Stimulated activated CD4-positive, alpha-beta T cell treated with anti-CD3 and anti-CD28 coated beads, TNF-alpha, amount 100 ng/mL, for 4 hours (primary cell): ENCODE measurements at places on chromosomes 2 and 18.

- no peak for DNase-seq
Observed at GRCh38 chr2:121998751-121999150, 243.3 kb downstream of the TSN start.

DNA sequence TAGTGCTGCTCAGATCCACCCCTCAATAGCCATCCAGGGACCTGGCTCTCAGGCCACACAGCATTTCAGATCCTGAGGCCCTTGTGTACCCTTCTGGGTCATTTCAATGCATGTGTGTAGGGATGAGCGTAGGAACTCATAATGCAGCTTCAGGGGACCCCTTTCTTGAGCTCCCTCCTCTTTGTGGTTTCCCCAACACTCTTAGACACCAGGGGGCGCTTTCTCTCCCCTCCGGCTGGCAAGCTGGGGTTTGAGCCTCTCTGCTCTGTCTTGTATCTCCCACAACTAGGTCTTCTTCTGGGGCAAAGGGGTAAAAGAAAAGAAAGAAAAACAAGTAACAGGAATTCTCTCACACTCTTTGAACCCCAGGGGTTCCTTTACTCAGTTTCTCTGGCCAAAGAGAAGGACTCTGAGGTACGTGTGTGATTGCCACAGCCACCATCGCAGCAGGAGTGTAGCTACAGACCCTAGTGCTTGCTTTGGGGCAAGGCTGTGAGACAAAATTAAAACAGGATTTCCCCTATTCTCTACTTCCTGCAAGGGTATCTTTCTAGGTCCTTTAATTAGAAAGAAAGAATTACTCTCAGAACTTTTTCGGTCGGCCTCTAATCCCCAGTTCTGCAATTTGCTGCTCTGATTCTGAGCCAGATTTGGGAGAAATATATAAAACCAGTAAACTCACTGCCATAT is 38.0 kb downstream of the CABYR start:
- DNase-seq, result peak; percentile 3

DNA sequence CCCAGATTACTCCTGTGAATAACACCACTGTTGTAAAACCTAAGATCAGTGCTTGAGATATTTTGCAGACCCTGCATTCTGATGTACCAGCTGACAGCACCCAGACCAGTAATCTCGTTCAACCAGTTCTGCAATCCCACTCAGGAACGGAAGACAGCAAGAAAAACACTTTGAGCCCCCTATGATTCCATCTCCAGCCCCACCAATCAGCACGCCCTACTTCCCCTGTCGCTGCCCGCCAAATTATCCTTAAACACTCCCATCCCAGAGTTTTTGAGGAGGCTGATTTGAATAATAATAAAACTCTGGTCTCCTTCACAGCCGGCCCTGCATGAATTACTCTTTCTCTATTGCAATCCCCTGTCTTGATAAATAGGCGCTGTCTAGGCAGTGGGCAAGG is 173.9 kb upstream of the CDH2 start:
- DNase-seq, result no peak

DNA sequence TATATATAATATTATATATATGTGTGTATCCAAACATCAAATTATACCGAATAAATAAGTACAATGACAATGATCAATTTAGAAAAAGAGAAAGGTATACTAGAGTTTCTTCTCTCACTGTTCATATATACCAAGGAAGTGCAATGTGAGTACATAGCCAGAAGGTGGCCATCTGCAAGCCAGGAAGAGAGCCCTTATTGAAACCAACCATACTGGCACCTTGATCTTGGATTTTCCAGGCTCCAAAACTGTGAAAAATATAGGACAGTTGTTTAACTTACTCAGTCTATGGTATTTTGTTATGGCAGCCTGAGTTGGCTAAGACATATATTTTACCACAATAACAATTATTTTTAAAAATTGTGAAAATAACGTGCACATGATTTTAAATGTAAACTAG is 1490.2 kb upstream of the SLC39A10 start:
- DNase-seq, result no peak

GRCh38 chr18:51559198-51559901 is 361.9 kb upstream of the MEX3C start:
- DNase-seq, result no peak

GRCh38 chr2:202172439-202173211 is 65.8 kb downstream of the SUMO1 start:
- no peak for DNase-seq

GRCh38 chr2:82301506-82301905 is 1997.0 kb upstream of the LRRTM1 start:
- DNase-seq, result no peak

GRCh38 chr2:62142054-62142453 is 53.9 kb upstream of the B3GNT2 start:
- DNase-seq, result no peak

GRCh38 chr2:195468771-195469170 is 188.3 kb upstream of the SLC39A10 start:
- DNase-seq, result no peak

- DNase-seq, result no peak
Observed at GRCh38 chr2:182444170-182444569, 17.3 kb upstream of the PDE1A start.

DNA sequence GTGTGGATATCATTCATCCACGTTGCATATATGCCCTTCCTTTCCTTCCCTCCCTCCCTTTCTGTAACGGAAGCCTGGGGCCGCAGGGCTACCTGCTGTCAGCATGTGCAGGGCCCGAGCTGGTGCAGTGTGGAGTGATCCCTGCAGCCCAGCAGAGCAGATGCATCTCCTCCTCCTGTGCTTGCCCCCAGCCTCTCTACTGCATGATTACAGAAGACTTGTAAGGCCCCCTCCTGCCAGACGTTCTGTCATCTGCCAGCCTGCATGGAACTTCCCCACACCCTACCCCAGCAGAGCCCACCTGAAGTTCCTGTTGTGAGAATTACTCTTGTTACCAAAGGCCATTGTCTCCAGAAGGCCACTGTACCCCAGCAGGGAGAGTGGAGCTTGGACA is 67.5 kb upstream of the FOSL2 start:
- DNase-seq, result no peak

- DNase-seq, result no peak
Observed at GRCh38 chr18:75071866-75072671, 136.9 kb downstream of the PTGR3 start.

DNA sequence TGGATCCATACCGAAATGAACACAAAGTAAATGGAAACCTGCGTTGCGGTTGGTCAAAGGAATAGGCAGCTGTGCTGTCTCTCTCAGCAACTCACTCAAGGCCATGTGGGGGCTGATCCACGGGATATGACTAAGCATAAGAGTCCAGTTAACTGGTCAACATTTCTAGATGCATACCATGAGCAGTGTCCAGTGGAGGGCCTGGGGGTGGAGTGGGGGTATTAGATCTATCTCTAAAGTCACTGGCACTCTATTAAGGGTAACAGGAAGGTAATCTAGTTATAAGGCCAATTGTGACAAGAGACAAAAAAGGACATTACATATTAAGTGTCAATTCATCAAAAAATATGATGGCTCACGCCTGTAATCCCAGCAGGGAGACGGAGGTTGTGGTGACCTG is 136.8 kb downstream of the TTC32 start:
- DNase-seq, result no peak

- no peak for DNase-seq
Observed at GRCh38 chr2:235080101-235080500, 128.3 kb downstream of the SH3BP4 start.

DNA sequence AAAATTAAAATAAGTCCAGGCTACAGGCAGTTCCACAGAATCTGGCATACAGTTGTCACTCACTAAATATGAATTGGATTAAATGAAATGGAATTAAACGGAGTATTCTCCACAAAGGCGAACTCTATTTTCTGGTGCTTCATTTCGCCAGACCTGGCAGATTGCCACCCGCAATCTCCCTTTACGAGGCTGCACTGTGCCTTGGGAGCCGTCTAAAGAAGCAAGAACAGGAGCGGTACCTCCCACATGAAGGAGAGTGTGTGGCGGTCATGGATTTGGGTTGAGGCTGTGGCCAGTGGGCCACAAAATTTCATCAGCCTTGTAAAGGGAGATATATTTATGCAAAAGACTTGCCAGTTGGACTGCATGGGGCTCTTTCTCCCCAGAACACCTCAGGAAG is 151.0 kb downstream of the OSR1 start:
- no peak for DNase-seq

- no peak for DNase-seq
Observed at GRCh38 chr2:237819231-237819630, 20.7 kb downstream of the RBM44 start.

GRCh38 chr2:195535911-195536522 is 121.0 kb upstream of the SLC39A10 start:
- no peak for DNase-seq

GRCh38 chr18:12014521-12015415 is 33.5 kb downstream of the IMPA2 start:
- DNase-seq, result no peak

GRCh38 chr2:19541884-19542283 is 183.5 kb upstream of the OSR1 start:
- DNase-seq, result no peak

DNA sequence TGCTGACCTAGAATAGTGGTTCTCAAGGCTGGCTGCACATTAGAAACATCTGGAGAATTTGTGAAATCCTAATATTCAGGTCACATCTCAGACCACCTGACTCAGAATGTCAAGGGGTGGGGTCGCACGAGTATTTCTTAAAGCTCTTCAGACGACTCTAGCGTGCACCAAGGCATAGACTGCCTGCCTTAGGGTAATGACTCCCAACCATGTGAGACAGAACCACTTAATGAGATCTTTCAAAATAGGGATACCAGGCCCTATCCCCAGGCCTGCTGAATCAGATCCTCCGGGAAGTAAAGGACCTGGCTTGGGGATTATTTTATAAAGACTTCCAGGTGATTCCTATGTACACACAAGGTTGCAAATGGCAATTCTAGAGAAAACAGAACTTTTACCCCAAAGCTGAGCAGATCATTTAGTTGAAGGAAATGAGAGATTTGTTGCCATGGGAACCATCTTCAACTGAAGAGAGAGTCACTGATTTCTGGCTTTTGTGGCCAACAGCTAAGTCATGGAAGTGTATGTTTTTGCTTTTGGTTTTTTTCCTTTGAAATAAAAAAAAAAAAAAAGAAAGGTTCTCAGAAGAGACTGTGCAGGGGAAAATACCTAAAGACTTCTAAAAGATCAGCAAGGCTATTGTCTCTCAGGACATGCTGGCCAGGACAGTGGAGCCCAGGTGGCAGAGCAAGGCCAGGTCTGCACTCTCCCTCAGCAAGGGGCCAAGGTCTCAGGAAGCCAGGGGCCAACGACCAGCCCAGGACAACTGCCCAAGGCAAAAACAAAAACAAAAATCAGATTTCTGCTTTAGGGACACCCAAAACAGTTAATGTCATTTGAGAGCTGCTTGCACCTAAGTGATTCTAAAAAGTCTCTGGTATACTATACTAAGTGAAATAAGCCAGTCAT is 15.3 kb upstream of the LOXHD1 start:
- DNase-seq, result no peak

GRCh38 chr2:3349211-3349693 is 28.4 kb downstream of the EIPR1 start:
- DNase-seq, result no peak

DNA sequence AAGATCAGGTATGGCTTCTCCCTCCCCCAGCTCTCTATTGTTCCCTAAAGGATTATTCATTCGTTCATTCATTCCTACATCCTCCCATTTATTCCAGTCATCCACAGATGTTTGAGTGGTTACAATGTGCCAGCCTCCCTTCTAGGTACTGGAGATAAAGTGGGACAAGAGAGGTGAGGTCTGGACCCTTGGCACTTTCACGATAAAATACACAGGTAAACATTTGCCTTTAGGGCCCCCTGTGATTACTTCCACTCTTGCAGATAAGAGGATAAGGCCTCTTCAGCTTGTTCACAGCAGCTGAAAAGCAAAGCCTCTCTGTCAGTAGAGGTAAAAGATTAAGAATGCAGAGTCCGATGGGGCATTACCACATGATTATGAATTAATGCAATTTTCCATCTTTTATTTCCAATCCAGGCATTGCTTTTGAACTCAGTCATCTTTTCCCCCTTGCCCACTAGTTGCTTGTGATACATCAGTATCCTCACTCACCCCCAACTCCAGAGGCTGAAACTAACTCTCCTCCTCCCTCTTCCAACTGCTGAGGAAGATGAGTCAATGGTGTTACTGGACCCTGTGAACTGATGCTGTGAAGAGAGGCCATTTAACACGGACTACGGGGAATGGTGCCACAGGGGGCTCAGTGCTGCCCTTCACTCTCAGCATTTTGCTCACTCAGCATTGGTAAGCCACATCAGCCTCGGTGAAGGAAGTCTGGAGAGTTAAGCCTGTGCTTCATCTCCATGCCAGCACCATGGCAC is 1.1 kb upstream of the DPP4 start:
- no peak for DNase-seq

DNA sequence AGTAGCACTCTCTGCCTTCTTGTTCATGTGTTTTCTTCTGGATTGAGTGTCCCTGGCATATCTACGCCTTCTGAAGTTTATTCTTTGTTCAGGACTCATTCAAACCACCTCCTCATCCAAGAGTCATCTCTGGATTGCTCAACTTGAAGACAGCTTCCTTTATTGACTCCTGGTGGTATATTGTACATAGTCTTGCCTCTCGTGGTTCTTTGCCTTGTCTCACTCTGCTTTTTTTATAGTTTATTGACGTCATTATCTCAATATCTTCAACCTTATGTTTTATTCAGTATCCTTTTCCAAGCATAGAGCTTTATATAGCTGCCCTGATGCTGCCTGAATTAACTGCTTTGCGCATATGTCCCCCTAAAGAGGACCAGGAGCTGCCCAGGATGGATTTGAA is 161.7 kb downstream of the INSIG2 start:
- no peak for DNase-seq

DNA sequence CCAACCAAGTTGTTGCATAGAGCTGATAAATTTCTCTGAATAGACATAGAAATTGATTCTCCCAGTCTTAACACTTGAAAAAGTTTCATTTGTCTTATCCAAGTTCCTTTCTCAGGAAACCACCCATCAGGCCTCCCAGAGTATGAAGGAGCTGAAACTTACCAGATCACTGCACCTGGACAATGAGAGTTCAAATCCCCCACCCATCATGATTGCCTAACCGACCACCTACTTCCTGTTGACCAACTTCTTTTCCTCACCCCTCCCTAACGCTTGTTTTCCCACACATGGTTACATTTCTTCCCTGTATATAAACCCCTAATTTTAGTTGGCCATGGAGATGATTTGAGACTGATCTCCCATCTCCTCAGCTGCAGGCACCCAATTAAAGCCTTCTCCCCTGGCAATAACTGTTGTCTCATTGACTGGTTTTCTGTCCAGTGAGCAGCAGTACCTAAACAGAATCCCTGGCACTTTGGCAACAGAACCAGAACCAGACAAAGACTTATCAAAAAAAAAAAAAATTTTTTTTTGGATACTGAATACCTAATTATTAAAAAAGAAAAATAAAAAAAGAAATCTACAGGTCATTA is 103.0 kb downstream of the SPIRE1 start:
- no peak for DNase-seq

GRCh38 chr18:66640431-66640830 is 36.5 kb upstream of the CDH19 start:
- no peak for DNase-seq

GRCh38 chr18:8468191-8468590 is 141.0 kb upstream of the RAB12 start:
- DNase-seq, result no peak

- DNase-seq, result no peak
Observed at GRCh38 chr2:171034315-171034714, 105.3 kb downstream of the GORASP2 start.
